ENCODE measurements at places on chromosomes 1 and 21.

DNA sequence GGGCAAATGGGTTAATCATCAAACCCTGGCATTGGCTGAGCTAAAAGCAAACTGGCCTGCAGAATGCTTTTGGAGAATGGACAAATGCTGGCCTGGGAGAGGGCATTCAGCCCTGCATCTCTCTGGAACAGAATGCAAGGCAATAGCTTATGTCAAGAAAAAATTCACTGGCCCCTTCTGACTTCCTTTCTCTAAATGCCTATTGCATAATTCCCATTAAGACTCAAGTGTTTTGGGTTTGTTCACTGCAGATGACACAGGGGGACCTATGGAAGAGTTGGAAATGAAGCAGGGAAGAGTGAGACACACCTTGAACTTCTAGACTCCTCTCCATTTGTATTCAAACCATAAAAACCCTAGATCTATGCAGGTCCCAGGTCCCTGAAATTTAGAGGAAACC lies 15.9 kb downstream of the PEA15 start:
- DNase-seq = no peak

DNA sequence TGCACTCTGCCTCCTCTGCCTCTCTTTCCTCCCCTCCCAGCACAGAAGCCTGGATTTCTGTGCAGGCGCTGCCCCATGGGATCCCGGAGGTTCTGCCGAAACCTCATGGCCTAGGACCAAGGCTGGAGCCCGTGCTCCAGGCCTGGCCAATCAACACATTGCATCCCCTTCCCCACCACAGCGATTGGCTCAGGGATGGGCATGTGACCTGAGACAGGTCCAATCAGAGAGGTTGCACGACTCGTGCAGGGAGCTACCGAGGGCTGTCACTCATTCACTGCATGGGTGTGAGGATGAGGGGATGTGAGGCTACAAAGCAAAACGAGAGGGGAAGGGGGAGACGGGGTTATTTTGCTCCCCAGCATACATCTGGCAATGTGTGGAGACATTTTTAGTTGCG lies 3.3 kb upstream of the CELA2B start:
- DNase-seq = no peak

DNA sequence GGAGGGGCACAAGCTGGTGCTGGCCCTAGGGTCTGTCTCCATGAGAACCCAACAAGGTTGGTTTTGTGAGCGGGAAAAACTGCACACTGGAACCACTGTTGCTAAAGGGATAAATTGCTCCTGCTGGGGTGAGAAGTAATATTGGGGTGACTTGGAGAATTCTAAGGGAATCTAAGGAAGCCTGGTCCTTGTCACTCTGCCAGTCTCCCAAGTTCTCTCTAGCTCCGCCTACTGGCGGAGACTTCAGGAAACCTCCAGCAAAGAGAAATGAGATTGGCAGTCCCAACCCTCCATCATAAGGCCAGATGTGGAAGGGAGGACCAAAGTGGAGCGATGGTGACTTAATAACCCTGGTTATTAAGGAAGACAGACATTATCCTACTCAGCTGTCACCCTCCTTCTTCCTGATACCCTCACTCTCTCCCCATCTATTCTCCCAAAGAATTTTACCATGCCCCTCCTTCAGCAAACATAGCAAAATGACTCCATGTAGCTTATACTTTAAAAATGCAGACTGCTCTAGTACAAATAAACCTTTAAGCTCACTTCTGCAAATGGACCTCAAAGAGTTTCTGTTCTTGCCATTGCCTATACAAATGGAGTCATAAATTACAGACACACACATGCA lies 2.7 kb downstream of the LCE1F start:
- no peak for DNase-seq

GRCh38 chr1:179151908-179152682 lies 70.2 kb downstream of the TOR3A start:
- no peak for DNase-seq

DNA sequence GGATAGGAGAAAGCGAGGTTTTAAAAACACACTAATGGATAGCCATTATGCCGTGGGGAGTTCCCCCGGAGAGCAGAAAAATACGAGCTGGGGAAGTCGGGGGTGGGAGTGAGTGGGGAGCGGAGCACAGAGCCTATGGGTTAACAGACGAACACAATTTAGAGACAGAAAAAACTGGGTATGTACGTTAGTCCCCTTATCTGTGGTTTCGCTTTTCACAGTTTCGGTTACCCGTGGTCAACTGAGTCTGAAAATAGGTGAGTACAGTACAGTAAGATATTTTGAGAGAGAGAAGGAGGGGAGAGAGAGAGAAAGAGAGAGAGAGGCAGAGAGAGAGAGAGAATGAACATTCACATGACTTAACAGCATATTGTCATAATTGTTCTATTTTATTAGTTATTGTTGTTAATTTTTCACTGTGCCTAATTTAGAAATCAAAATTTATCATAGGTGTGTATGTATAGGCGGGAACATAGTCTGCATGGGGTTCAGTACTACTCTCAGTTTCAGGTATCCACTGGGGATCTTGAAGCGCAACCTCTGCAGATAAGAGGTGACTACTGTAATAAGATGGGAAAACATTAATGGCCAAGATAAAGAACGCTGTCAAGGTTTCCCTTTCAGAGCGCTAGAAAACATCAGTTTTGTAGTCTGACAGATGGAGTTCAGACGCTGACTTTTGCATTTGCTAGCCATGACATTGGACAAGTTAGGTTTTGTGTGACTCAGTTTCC lies 125.6 kb upstream of the LMO4 start:
- DNase-seq = no peak

DNA sequence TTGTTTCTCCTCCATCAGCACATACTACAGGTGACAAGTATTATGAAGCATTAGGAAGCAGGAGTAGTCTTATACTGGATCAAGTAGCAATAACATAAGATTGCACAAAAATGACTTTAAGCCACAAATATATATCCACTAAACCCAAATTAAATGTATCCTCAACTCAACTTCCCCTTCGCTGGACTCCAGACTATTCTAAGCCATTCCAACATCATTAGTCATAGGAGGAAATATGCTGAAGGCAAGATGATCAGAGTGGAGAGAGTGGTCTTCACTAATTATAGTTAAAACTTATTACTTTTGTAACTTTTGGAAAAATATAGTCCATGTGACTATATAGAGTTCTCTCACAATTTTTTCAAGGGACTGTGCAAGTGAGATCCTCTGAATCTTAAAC lies 390.7 kb upstream of the ZP4 start:
- no peak for DNase-seq

GRCh38 chr1:204151552-204152309 lies at the start of gene ETNK2:
ETNK2 (minus strand) TSS chr1:204152044; CDS start chr1:204151852, 192 bp downstream.
- peak; percentile 77 for DNase-seq

GRCh38 chr21:28793043-28793442 lies 199.6 kb downstream of the LTN1 start:
- no peak for DNase-seq

DNA sequence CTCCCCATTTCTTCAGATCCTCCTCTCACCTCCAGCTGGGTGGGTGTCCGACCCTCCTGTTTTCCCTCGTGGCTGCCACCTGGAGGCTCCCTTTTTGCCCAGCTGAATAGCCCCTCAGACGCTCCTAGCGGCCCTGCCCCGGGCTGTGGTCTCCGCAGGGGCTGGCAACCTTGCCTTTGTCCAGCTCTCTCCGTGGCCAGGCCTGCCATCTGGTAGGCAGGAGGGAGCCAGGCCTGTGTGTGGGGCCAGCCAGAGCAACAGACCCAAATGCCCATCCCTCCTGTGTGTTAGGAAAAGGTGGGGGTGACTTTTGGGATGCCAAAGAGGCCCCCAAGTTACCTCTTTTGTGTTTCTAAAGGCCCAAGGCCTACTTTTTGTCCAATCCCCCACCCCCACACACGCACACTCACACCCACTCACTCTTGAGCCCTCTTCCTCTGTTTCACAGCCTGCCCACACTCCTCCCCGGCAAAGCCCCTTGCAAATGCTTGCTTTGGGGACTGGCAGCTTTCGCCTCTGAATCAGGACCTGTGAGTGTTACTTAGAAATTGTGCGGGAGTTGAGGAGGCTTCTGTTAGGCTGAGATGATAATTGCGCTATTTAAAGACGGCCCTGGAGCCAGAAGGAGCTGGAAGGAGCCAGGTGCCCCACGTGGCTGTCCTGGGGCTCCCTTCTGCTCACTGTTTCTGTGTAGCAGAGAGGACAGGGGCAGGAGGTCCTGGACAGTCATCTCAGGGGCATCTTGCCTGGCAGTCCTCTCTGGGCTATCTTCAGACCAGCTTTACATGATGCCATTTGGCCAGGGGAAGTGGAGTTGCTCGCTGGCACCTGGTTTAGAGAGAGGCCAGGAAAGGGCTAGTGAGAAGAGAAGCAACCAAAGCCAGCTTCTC lies 9.1 kb downstream of the PPFIA4 start:
- DNase-seq = no peak

DNA sequence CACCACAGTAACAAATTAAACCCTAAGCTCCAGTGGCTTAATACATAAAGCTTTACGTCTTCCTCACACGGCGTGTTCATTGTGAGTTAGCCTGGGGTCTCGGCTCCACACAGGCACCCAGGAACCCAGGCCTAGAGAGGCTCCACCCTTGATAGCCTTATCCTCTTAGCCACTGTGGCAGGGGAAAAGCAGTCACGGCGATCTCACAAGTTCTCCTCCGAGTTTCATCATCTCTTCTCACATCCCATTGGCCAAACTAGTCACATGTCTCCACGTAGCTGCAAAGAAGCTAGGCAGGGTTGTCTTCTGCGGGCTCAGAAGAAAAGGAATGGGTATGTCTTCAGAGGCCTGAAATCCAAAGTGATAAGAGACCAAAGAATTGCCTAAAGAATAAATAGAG lies 122.3 kb upstream of the GRIK3 start:
- no peak for DNase-seq

GRCh38 chr1:246215510-246215903 lies 291.6 kb downstream of the SMYD3 start:
- peak; percentile 33 for DNase-seq

GRCh38 chr1:119133987-119134386 lies 6.5 kb downstream of the WARS2 start:
- no peak for DNase-seq

GRCh38 chr1:204829133-204829825 lies 41.4 kb upstream of the NFASC start:
- DNase-seq = no peak

- DNase-seq = no peak
Observed at GRCh38 chr1:174198202-174198601, 38.9 kb downstream of the RABGAP1L start.

DNA sequence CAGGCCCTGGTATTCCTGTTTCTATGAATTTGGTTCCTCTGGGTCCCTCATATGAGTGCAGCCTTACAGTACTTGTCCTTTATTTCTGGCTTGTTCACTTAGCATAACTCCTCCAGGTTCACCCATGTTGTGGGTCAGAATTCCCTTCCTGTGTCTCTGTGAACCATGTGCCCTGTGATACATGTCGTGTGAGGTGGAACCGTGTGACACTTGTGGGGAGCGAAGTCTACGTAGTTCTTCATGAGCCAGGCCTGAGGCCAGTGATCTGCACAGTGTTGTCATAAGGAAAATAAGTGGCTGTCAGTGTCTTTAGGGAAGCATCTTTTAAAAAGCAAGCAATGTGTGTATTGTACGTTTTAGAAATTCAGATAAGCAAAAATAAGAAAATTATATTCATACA lies 122.8 kb downstream of the GALNT2 start:
- peak; percentile 32 for DNase-seq

GRCh38 chr1:201707027-201707426 lies 121.9 kb upstream of the IPO9 start:
- no peak for DNase-seq

- DNase-seq = no peak
Observed at GRCh38 chr1:55197099-55197498, 18.1 kb downstream of the USP24 start.

GRCh38 chr1:64176659-64177058 lies 26.8 kb upstream of the UBE2U start:
- no peak for DNase-seq

- no peak for DNase-seq
Observed at GRCh38 chr21:46038341-46038829, 56.8 kb downstream of the COL6A1 start.

DNA sequence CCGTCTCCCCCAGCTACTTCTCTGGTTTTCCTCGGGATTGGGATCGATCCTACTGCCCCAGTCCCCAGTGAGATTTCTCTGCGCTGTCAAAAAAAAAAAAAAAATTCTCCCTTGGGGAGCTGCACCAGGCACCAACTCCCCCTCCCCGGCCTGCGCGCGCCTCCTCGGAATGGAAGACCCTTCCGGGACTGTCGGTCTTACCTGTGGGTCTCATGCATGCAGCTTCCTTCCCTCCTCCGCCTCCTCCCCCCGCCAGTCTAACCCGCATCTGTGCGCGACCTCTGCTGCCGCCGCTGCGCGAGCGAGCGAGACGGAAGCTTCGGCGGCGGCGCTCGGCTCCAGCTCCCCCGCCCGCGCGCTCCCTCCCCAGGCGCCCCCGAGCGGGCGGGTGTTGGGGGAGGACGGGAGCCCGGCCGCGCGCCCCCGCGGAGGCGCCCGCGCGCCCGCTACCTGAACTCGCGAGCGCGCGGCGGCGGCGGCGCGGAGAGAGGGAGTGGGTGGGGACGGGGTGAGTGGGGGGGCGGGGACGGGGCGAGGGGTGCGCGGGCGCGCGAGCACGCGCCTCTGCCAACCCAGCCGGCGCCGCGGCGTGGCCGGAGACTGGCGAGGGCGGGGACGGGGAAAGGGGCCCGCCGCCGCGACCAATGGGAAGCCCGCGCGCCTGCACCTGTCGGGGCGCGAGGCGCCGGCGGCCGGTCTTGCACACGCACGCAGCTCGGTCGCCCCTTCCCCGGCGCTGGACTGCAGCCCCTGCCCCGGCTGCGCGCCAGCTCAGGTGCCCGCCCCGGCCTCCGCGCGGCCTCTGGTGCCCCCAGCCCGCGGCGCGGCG lies at the start of gene SUSD4:
TSS of gene SUSD4 (minus strand) at position 321 of the 829 bp plus-strand sequence. CDS start 751 bp downstream, outside the sequence.
- DNase-seq = peak; percentile 69

DNA sequence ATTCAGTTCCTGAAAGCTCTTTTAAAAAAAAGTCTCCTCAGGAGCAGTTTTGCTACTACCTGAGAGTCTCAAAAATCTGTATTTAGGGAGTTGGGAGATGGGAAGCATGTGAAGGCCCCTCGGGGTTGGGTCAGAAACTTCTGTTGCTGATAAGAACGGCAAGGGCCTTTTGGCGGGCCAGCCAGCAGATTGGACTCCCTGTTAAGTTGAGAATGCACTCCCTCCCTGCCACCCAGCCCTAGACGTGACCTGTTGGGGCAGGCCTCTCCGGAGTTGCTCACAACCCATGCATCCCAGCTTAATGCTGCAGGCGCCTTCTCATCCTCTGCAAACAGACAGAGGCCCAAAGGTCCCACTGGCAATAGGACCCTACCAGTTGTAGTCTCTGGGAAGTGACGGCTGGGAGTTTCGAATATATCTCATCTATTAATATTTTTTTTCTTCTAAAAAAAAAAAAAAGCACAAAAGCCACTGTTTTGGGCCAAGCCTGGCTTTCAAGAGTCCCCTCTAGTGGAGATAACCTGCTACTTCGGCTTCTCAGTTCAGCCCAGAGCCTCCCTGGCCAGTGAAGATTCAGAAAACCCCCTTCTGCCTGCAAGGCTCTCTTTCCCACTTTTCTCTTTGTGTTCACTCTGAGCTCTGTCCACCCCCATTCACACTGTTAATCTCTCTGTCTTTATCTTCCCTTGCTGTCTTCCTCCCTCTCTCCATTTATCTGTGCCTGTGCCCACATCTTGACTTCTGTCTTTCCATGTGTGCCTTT lies 5.3 kb downstream of the PLXNA2 start:
- DNase-seq = no peak

GRCh38 chr1:176110203-176110602 lies 96.9 kb downstream of the COP1 start:
- no peak for DNase-seq

Data from SHP77 (cell line).